Islet precursor cell (in vitro differentiated cells): ENCODE measurements at places on chromosomes 7 and 10.

GRCh38 chr10:76972541-76972940 is 665.1 kb downstream of the KCNMA1 start:
- DNase-seq, result no peak

GRCh38 chr7:12258074-12258473 is 47.0 kb downstream of the TMEM106B start:
- DNase-seq, result no peak

- peak; percentile 34 for DNase-seq
Measured at GRCh38 chr10:117740691-117741222, 198.2 kb downstream of the EMX2 start.

DNA sequence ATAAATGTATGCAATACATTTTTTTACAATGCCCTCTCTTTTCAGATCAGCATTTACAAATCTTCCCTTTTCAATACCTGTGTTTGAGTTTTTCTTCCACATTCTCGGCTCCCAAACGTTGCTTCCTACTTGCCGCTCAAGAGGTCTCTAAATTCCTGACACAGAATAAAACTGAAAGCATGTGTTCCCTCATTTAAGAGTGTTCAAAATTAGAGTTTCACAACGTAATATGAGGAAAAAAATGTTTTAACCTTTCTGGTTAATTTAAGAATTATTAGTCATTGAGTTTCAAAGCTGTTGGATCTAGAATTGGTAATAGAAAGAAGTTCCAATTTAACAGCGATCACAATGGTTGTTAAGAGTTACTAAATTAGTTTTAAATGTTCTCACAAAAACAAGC is 100.4 kb downstream of the ARID5B start:
- DNase-seq, result no peak

- DNase-seq, result no peak
Measured at GRCh38 chr7:155437836-155438235, 20.1 kb upstream of the EN2 start.

DNA sequence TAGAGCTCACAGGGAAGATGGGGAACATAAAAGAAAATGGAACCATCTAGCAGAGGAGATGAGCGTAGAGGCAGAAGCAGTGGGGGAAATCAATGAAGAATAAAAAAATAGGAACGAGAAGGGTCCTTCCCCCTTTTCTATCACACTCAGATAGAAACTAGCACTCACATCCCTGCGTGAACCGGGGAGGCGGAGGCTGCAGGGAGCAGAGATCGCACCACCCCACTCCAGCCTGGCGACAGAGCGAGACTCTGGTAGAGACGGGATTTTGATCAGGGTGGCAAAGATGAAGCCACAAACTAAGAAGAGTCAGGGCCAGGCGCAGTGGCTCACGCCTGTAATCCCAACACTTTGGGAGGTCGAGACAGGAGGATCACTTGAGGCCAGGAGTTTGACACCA is 64.7 kb upstream of the ECHDC3 start:
- no peak for DNase-seq

- no peak for DNase-seq
Measured at GRCh38 chr7:36306722-36307121, 82.9 kb upstream of the ANLN start.

GRCh38 chr7:24227068-24227467 is 56.9 kb upstream of the NPY start:
- DNase-seq, result no peak

DNA sequence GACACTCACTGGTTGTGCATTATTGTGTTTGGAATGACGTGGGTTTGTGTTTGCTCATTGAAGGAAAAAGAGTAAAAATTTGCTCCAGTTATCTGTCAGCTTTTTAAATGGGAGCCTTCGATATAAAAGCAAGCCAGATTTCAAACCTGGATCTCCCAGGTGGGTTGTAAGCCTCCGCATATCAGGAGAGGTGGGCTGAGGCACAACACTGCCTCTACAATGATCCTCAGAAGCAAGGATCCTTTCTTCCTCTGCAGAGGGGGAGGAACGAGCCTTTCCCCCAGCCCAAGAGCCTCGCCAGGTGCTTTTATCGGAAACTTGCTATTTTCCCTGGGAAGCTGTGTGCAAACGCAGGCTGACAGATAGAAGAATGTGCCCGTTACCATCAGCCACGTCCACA is 331.0 kb upstream of the MGMT start:
- peak; percentile 48 for DNase-seq
